Pancreas (tissue), 10 donors: ENCODE measurements at places on chromosomes 3 and 15. TPM values are rescaled to one million over a fixed set of nuclear protein-coding genes. Genes with fewer than 3 reads are reported as not detected.

PLCL2 gene
- total RNA-seq = 9.0 TPM

CP gene
- total RNA-seq = 2.0 TPM

GUCA1C gene
- 17.3 TPM for total RNA-seq

PRKAR2A gene
- 24.2 TPM for total RNA-seq

ATP13A5 gene
- 0.15 TPM for total RNA-seq

- H3K4me3 ChIP-seq = no peak overlapping the region
- no peak for DNase-seq
- no peaks in the 10 kb centered on the region for H3K27me3 ChIP-seq
- no peaks in the 10 kb centered on the region for H3K36me3 ChIP-seq
- no peak overlapping the region for H3K27ac ChIP-seq
Measured at GRCh38 chr3:171994646-171995428, 44.5 kb upstream of the FNDC3B start.

DNA sequence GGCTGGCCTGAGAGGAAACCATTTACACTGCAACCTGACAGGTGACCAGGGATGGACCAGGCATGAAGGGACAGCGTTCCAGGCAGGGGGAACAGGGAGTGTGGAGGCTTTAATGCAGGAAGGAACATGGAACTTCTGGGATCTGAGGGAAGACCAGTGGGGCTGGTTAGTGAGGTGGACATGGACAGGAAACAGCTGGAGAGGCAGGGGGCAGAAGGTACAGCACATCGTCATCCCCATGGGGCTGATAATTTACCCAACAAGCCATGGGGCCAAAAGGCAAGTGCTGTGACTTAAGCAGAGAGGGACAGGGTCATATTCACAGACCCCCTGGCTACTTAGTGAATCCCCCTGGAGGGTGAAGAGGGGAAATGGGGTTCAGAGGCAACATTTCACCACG is 77.0 kb upstream of the LARS2 start:
- no peak overlapping the region for H3K4me3 ChIP-seq
- H3K4me1 ChIP-seq = no peaks in the 10 kb centered on the region
- H3K27me3 ChIP-seq = no peaks in the 10 kb centered on the region
- no peak for DNase-seq
- no peak overlapping the region for H3K27ac ChIP-seq

GRCh38 chr3:11909726-11910125 is 63.0 kb upstream of the TAMM41 start:
- no peak overlapping the region for H3K4me3 ChIP-seq
- no peak overlapping the region for H3K27ac ChIP-seq
- H3K36me3 ChIP-seq = no peaks in the 10 kb centered on the region
- H3K4me1 ChIP-seq = no peaks in the 10 kb centered on the region
- no peaks in the 10 kb centered on the region for H3K27me3 ChIP-seq
